ENCODE measurements at places on chromosomes 13 and 19.

DNA sequence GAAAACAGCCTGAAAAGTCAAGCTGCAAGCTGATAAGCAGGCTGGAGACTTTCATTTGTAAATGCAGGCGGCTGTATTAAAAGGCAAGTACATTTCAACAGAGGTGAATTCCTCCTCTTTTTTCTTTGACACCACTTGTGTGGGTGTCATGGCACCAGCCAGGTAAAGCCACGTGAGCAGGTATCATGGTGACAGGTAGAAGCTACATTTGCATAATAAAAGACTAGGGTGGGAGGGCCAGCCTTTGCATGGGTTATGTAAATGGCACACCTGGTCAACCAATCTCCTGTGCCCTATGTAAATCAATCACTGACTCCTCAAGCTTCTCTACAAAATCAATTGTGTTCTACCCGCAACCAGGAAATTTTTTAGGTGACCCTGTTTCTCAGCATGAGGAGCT is 68.2 kb downstream of the ZNF100 start:
- DNase-seq, result no peak

- DNase-seq, result no peak
Measured at GRCh38 chr19:4802711-4803110, 11.2 kb downstream of the FEM1A start.

- DNase-seq, result no peak
Measured at GRCh38 chr19:39834287-39834841, 402 bp upstream of the DYRK1B start.

GRCh38 chr13:73891805-73892204 is 242.4 kb downstream of the KLF12 start:
- DNase-seq, result no peak

DNA sequence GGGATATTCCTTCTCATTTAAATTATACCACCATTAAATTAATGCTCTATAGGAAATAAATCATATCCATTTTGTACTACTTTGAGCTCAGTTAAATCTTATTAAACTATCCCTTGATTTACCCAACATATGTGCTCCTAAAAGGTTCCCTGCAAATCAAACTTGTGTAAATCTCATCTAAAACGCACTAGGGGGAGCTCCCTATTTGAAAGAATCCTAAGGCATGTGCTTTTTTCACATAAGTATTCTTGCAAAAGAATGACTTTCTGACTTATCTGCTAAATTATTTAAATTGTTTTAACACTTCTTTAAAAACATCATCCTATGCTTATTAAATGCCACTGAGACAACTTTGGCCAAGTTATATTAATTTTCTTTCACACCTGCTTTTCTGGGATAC is 7.9 kb downstream of the INTS6 start:
- peak; percentile 15 for DNase-seq

GRCh38 chr13:42328672-42329071 is 56.7 kb downstream of the AKAP11 start:
- DNase-seq, result no peak

DNA sequence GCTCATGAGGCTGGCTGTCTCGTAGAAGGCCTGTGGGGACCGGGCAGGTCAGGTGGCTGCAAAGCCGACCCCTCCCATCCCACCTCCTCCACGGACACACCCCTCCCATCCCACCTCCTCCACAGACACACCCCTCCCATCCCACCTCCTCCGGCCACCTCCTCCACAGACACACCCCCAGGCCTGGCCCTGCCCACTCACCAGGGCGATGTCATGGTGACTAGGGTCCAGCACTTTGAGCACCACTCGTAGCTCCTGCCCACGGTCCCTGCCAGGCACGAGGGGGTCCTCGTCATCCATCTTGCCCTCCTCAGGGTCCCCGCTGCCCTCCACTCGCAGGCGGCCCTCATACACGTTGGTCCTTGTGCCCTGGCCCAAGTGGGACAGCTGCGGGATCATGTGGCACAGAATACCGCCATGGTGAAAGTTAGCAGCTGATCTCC is 18.8 kb downstream of the TYK2 start:
- DNase-seq, result no peak

GRCh38 chr13:105319875-105320274 is 1215.6 kb downstream of the EFNB2 start:
- DNase-seq, result no peak

DNA sequence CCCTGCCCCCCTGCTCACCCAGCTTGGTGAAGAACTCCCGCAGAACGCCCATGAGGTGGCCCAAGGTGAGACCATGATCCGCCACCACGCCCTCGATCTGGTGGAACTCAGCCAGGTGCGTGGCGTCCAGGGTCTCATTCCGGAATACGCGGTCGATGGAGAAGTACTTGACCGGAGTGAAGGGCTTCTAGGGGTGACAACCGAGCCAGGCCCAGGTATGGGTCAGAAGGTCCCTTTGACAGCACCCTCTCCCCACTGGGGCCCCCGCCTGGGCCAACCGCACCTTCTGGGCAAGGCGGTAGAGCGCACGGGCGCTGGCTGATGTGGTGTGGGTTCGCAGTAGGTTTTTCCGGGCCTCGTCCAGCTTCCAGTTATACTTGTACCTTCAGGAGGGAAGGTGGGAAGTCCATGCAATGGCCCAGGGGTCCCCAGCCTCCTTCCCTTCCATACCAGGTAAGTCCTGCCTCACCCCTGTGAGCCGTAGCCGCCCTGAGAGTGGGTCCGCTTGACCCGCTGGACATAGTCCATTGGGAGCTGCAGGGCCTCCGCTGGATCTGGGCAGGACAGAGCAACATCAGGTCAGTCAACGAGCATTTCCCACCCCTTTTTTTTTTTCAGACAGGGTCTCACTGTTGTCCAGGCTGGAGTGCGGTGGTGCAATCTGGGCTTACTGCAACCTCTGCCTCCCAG is 5.7 kb upstream of the SYCE2 start:
- DNase-seq, result no peak

GRCh38 chr13:66378894-66379293 is 851.2 kb downstream of the PCDH9 start:
- no peak for DNase-seq

DNA sequence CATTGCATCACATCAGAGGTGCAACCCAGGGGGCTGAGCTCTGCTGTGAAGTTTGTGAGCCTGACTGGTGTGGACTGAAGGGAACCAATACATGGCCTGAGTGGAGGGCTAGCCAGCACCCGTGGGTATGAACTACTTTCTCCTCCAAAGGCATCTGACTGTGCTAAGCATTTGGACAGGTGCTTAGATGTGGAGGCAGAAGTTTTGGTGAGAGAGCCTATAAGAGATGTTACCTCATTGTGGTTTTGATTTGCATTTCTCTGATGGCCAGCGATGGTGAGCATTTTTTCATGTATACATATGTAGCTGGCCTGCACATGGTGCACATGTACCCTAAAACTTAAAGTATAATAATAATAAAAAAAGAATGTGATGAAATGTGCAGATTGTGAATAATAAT is 46.9 kb downstream of the TEX29 start:
- no peak for DNase-seq

DNA sequence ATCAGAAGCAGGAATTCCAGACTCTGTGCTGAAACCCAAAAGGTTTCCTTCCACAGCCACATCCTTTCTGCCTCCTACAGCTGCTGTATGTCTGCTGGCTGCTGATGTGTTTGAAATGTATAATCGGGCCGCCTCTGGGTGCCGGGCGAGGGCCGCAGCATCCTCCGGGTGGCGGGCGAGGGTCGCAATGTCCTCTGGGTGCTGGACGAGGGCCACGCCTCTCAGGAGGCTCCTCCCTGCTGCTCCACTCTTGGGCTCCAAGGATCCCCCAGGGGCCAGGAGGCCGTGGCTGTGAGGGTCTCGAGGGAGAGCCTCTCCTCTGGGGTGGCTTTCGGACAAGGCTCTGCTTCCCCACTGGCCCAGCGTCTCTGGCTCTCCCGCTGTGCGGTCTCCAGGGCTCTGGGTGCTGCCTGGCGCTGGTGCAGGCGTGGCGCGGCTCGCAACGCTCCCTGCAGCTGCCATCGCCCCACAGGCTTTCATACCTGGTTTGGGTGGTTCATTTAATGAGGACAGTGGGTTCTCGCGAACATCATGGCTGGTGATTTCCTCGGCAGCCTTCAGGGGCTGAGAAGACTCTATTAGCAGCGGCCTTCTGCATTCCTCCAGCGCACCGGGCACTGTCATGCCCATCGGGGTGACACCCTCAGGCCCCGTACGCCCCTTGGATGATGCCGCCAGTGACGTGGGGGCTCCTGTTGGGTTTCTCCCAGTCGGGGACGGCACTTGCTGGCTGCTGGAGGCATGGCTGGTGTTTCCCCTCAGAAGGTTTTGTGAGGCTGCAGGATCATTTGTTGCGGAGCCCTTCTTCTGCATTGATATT is 41.8 kb upstream of the GRTP1 start:
- DNase-seq, result no peak

- DNase-seq, result no peak
Measured at GRCh38 chr19:5880604-5881078, 10.3 kb upstream of the FUT5 start.

DNA sequence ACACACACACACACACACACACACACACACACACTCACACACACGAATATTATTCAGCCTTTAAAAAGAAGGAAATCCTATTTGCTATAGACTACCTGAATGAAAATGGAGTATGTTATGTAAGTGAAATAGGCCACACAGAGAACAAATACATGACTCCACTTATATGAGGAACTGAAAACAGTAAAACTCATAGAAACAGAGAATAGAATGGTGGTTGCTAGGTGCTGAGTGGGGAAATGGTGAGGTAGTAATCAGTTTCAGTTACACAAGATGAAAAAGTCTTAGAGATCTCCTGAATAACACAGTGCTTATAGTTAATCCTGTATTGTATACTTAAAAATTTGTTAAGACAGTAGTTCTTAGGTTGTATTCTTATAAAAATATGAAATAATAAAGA is 8.2 kb downstream of the ZNF677 start:
- DNase-seq, result no peak

DNA sequence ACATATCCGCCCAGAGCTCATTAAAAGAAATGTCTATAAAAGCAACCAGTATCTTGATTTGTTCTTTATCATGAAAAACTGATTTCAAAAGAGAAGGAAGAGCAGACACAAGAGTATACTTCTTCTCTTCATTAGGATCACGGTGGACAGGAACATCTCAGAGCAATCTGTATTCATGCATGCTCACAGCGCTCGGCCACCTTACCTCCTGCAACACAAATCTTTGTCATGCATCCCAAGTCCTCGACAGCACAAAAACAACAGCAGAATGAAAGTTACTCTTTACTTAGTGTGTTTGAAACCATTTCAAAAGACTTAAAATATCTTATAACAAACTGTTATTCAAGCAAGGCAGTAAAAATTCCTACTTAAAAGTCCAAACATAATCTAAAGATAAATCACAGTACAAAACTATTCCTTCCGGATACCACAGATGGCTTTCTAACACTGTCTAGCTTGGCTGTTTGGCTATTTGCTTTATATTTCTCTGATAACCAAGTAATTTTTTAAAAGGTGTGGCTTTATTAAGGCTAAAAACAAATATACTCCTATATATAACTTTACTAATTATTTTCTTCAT is 174.5 kb downstream of the TBC1D4 start:
- DNase-seq, result no peak

- DNase-seq, result no peak
Measured at GRCh38 chr19:11581740-11582139, 4.3 kb upstream of the ACP5 start.

GRCh38 chr13:101996954-101997353 is 404.9 kb downstream of the FGF14 start:
- no peak for DNase-seq

GRCh38 chr13:110259651-110260050 is 47.3 kb downstream of the COL4A1 start:
- no peak for DNase-seq

DNA sequence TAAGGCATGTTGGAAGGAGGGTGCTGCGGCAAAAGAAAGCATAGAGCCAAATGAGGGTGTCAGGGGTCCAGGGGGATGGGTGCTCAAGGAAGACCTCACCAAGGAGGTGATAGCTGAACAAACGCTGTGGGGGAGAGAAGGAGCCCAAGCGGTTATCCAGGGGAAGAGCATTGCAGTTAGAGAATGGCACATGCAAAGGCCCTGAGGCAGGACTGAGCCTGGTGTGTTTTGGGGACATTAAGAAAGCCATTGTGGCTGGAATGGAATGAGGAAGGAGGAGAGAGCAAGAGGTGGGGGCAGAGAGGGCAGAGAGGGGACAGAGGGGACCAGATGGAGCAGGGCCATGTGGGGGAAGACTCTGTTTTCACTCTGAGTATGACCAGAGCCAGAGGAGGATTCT is 6.1 kb upstream of the MYH14 start:
- DNase-seq, result no peak

- no peak for DNase-seq
Measured at GRCh38 chr19:54136086-54136863, 1.3 kb upstream of the CNOT3 start.

GRCh38 chr19:18021121-18021755 is 13.3 kb downstream of the ARRDC2 start:
- DNase-seq, result no peak

- DNase-seq, result no peak
Measured at GRCh38 chr19:10158485-10158884, 36.3 kb downstream of the DNMT1 start.

- no peak for DNase-seq
Measured at GRCh38 chr13:105806628-105806920, 728.9 kb downstream of the EFNB2 start.

DNA sequence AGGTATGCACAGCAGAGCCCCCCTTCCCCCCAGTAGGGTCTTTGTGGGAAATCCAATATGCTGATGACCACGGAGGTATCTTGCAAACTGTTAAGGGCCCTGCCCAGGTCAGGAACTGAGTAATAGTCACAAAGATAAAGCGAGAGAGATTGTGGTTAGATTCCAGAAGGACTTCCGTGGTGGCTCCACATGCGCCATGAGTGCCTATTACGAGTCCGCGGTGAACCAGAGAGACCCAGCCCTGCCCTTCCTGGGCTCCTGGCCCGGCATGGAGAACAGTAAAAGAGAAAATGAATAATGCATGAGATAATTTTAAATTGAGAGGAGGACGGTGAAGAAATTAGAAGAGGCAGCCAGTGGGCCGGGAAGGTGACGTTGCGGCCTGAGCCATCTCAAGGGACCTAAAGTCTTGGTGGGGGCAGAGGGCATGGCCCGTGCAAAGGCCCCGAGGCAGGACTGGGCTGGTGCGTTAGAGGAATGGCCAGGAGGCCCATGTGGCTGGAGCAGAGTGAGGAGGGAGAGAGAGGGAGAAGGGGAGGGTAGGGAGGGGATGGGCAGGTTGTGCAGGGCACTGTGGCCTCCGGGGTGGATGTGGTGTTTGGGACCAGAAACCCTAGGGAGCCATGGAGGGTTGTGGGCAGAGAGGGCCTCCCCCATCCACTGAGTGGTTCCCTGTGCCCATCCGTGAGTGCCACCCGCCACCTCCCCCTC is 46.6 kb upstream of the NFIC start:
- DNase-seq, result no peak

GRCh38 chr19:6734096-6734696 is 3.2 kb downstream of the GPR108 start:
- no peak for DNase-seq

DNA sequence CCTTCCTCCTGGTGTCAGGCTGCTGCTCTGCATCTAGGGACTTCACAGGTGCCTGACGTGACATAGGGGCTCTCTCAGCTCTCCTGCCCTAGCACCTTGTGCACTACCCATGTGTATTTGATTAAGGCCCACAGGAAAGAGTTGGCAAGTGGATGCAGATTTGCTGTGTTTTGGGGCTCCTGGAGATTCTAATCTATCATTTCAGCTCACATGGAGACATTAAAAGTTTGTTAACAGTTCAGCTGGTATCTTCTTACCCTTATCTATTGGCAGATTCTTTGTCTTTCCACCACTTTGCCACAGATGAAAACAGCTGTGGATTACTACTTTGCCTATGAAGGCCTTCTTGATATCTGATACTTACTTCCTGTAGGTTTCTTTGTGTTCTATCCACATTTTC is 41.9 kb downstream of the WASF3 start:
- no peak for DNase-seq

GRCh38 chr19:7862413-7862951 is 11.7 kb downstream of the PRR36 start:
- peak; percentile 54 for DNase-seq

GRCh38 chr13:102944821-102945220 is 99.0 kb downstream of the ERCC5 start:
- no peak for DNase-seq

Measured in HCT116 (cell line).